Hepatic stellate cell (primary cell): ENCODE measurements at places on chromosomes 2 and 18.
A peak's percentile ranks its signal among the peaks of the same experiment; 100 is the strongest.

DNA sequence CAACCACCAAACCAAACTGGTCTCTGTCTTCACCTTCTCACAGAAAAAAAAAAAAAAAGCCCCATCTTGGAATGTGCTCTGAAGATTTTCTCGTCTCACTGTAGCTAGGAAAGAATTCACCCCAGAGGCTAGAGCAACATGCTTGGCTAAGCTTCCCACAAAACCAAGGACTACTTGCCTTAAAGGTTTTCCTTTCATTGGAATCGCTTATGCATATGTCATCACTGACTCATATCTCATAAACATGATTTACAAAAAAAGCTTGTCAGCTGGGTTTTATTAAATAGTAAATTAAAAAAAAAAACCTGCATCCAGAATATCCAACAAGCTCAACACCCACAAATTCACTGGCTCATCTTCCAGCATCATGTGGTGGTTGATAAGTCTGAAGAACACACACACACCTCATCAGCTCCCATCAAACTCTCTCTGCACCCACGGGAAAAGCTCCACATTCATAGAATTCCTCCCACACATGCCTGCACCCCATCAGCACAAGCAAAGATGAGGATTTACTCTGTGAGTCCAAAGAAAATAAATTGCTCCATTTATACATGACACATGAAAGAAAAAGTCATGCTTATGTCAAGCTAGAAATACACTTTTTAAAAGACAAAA, 182.0 kb upstream of the TRIB2 start:
- peak; percentile 58 for DNase-seq

DNA sequence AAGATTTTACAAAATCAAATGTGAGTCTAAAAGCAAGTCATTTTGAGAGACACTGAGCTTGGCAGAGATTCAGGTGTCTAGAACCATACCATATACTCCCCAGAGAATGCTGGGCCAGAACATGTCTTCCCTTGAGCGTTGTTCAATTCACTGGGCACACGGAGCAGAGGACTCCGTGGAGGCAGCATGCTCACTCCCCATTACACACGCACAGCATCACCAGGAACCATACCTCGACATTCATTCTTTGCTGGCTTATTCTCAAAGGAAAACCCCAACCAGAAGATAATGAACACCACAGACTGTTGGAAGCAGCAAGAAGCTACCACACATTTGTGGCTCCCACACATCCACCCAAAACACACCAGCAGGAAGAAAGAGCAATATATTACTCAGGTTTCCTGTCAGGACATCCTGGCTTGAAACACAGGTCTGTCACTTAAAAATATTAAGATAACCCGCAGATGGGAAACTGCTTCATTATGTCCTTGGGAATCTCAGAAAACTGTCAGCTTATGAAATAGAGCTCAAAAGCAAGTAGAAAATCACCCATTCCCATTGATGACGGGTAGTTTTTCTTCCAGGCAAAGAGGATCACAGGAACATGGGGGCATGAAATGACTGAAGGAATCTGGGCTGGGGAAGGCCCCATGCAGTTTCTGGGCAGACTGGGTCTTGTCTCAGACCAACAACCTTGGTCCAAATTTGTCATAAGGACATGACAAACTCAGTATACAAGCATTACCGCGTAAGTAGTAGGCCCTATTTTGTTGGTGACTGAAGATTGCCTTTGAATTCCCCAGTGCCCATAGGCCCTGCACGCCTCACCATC, 46.4 kb downstream of the PCBP1 start:
- DNase-seq = no peak

DNA sequence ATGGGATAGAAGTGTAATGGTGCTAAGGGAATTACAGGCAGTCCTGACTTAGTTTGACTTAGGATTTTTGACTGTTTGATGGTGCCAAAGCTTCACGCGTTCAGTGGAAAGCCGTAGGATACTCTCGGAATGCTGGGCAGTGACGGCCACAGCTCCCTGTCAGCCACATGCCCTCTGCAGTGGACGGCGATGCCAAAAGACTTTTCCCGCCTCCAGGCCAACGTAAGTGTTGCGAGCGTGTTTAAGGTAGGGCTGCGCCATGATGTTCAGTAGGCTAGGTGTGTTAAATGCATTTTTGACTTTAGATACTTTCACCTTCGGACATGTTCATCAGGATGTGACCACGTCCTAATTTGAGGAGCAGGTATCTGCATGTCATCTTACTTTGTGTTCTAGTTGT, 63.4 kb downstream of the DCDC2C start:
- no peak for DNase-seq

- DNase-seq = no peak
Measured at GRCh38 chr2:48601349-48601748, 16.3 kb upstream of the GTF2A1L start.

GRCh38 chr2:26298286-26298637, 47.7 kb upstream of the SELENOI start:
- no peak for DNase-seq

GRCh38 chr18:8162802-8163201, 446.4 kb upstream of the RAB12 start:
- DNase-seq = no peak

DNA sequence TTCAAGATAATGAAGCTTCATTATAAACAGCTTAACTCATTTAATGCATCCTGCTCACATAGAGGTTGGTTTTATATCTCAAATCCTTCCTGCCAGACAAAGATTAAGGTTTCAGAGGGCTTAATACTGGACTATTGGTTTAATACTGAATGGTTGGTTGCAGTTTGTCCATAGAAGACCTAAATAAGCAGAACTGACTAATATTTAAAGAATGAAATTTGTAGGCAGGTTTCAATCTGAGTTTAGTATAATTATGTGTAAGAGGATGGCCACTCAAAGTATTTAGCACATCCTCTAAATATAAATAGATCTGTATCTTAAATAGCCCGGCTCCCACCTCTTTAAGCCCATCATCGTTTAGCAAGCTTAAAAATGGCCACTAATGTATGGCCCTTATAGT, 92.5 kb downstream of the EPB41L5 start:
- DNase-seq = no peak

- DNase-seq = peak; percentile 72
Measured at GRCh38 chr2:60516383-60516811, 37.1 kb downstream of the BCL11A start.
